ENCODE measurements at places on chromosomes 4 and X. TPM values are rescaled to one million over a fixed set of nuclear protein-coding genes. Genes with fewer than 3 reads are reported as not detected.

DNA sequence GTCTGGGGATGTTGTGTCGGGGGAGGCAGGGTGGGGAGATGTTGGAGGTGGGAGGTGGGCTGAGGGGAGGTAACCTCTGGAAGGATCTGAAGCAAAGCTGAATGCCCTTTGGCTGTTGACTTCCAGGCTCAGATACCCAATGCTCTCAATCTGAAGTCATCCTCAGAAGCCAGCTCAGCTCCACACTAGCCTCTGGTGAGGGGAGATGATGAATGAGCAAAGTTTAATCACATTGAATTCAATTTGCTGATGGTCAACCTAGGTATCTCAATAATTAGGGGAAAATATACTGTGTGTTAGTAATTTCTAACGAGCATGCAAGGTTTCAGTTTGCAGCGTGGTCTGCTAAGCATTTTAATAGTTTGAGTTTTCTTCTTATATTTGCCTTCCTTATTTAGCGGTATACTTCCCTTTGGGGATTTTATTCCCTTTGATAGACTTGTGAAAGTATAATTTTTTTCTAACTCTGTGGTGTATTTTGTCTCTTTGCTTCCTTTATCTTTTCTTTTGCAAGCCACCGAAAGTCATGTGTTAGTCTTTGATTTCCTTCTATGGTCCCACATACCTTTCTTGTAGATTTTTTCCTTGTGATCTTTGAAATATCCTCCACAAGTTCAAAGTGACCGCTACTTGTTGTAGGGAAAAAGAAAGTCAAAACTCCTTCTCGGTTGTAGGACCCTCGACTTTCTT is 146.3 kb upstream of the LEF1 start:
- no peak for DNase-seq

DNA sequence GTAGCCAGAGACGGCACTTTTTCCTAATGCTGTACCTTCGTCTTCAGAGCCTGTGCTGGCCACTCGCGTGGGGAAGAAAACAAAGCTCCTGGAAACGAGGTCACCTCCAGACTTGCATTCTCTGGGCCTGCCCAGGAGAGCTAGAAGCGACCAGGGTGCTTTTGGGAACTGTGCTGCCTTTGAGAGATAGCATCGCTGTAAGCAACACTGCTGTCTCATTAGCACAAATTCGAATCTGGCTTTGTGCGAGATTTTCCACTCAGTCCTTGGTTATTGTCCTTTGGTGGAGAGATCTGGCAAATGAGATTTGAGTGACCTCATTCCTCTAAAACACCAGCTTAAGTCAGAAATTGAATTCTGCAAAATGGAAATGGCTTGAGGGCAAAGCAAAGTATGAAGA is 66.1 kb upstream of the TLR3 start:
- DNase-seq: no peak

GRCh38 chrX:102833136-102833535 is 103.9 kb upstream of the RAB40AL start:
- no peak for DNase-seq

- DNase-seq: peak; percentile 29
These were observed 185.0 kb upstream of the FAM241A start for GRCh38 chr4:111960241-111960667.

GRCh38 chr4:90994851-90995574 is 867.8 kb downstream of the CCSER1 start:
- no peak for DNase-seq

- no peak for DNase-seq
These were observed 7.4 kb downstream of the SNCA start for GRCh38 chr4:89829470-89830138.

DNA sequence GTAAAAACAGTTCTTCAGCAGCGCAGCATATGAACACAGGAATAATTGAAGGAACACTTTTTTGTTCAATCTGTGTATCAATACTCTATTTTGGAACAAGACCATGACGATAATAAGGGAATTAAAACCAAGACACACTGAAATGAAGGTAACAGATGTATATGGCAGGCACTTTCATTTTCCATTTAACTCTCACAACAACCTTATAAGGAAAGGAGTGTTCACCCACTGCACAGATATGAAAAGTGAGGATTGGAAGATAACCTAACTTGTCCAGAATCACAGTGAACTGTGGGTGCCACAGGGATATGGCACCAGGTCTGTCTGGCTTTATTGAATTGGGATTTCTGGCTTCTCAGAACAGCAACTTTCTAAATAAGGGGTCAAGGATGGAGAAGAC is 153.3 kb downstream of the MID1IP1 start:
- no peak for DNase-seq

GRCh38 chr4:87679449-87680169 is 29.5 kb downstream of the DMP1 start:
- DNase-seq: peak; percentile 40

DNA sequence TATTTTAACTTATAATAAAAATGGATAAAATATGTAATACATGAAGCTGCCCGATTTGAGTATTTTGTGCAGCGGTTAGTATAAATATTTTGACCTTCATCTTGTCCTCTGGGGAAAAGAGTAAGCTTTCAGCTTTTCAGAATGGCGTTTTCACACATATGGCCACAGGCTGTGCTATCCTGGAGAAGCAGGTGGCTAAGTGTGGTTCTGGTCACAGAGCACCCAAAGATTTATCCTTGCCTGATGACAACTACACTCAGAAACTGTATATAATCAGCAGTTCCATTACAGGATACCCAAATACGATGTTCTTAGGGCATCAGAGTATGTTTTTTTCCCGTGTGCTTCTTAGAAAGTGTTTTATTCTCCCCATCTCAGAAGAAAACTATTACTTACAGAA is 42.3 kb upstream of the ANK2 start:
- DNase-seq: no peak

The CXCL11 gene
- 1.2 TPM for total RNA-seq

The PPP4R3C gene
- not detected for total RNA-seq

DNA sequence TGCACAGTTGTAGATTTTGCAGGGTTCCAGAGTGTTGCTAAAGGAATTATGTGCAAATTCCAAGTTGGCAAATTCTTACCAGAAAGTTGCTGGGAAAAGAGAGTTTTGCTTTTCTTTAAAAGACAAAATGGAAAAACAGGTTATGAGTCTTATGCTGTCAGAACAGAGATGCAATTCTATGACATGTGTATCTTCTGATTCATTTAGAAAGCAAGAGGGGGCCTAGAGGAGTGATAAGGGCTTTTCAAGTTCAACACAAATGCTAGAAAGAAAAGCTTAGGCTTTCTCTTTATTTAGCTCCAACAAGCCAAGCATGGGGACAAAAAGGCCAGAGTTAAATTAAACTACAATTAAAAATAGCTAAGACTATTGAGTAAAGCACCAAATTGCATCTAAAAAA is 72.4 kb upstream of the GATB start:
- no peak for DNase-seq

DNA sequence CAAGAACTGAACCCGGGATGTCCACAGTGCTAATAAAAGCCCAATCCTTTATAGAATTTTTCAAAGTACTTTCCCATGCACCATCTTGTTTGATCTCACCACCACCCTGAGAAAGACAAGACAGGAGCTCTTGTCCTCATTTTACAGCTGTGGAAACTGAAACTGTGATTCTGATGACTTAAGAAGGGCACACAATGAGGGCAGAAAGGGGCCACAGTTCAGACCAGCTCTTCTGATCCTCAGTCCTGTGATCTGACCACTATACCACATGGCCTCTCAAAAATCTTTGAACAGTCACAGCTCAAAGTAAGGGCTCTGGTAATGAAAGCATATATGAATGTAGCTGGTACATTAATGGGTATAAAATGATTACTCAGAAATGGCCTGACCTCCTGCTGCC is 127.3 kb upstream of the CPEB2 start:
- DNase-seq: no peak

The ASB9 gene
- 3.0 TPM for total RNA-seq

The VCX3B gene
- total RNA-seq: not detected

The TAF9B gene
- 15.5 TPM for total RNA-seq

The ARX gene
- not detected for total RNA-seq

The SYTL4 gene
- total RNA-seq: 8.6 TPM

The SMIM43 gene
- total RNA-seq: 0.30 TPM
